ENCODE measurements at places on chromosomes 7 and 10.

DNA sequence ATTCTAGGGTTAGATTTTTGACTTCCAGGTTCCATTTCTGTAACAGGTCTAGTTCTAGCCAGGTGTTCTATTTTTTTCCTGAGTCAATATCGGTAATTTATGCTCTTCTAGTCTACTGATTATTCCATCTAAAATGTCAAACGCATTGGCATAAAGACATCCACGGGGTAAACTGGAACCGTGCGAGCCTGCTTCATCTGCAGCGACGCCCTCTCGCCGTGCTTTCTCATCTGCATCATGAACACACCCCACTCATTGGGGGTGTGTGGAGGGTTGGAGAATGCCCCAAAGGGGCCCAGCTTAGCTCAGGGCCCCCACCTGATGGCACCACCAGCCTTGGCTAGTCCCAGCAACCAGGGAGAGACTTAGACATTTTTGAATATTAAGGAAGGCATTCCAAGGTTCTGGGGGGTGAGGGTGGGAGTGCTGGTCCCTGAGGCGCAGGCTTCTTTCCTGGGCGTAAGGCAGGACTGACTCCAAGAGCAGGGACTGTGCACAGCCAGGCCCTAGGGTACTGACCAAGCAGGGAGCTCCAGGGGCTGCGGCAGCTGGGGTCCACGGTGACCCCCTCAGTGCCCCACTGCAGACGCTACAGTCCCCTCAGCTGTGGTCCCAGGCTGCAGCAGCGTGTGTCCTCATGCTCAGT is 12.9 kb upstream of the CRYGN start:
- DNase-seq = no peak

- DNase-seq = no peak
Observed at GRCh38 chr7:25770235-25770634, 381.8 kb upstream of the NFE2L3 start.

DNA sequence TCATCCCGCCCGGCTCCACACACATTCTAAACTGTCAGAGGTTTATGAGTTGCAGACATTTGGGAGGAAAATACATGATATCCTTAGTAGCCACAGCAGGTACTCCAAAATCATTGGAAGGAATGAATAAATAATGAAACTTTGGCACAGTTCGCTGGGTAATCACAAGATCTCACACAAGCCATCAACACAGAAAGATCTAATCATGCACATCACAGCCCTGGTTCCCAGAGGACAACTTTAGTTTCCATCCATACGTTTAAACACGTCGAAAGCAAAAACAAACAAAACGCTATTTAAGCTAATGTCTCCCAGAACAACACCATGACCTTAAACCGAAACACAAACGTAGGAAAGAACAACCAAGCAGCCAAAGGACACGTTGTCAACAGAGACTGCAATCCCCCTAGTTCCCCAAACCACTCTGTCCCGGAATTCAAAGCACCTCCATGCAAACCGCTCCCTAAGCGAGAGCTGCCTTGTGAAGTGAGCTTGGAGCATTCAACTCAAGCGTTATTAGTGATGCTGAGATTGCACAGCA is 12.3 kb downstream of the SVIL start:
- DNase-seq = no peak

DNA sequence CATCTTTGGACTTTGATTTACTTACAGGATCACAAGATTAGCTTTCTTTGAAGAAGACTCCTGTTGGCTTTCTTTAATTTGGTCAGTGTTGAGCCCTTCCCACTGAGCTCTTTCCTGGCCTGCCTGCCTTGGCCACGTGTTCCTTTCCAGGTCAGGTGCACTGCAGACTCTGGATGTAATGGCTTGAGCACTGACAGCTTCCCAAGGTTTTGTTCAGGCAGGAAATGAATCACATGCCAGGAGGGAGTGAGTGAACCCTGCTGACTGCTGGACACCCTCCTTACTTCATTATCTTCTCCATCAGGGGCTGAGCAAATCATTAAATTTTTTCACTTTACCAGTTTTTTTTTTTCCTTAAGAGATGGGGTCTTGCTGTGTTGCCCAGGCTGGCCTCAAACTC is 29.8 kb downstream of the SNX10 start:
- DNase-seq = no peak

DNA sequence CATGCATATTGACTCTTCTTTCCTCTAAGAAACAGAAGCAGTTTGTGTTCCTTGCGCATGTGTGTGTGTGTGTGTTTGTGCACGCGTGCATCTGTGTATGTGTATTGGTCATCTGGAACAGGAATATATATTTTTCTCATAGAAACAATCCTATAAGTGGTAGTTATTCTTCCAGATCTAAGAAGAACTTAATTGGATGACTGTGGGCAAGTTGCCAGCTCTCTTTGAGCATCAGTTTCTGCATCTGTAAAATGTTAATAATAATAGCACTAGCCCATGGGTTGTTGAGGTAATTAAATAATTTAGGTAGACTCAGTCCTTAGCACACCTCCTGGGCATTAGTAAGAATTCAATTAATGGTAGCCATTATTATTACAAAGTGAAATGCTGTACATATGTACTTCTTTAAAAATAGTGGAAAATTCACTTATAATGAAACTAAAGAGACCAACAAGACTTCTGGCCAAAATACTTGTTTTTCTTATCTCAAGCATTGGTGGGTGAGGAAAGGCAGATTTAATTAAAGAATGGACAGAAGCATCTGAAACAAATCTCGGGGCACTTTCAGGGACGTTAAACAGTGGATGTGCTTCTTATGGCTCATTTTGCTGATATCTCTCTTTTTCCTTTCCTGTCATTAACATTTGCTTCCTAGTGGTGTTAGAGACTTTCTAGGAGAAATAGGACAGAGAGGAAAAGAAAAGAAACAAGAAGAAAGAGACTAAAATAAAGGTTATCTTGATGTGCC is 124.9 kb upstream of the HABP2 start:
- DNase-seq = no peak

GRCh38 chr7:28890137-28890536 is 68.0 kb downstream of the TRIL start:
- DNase-seq = no peak

- DNase-seq = no peak
Observed at GRCh38 chr10:80139265-80139664, 6.7 kb downstream of the PLAC9 start.

Measured in activated naive CD4-positive, alpha-beta T cell treated with anti-CD3 and anti-CD28 coated beads, Interleukin-2, amount 50 U/mL, for 16 hours (primary cell).